ENCODE measurements at places on chromosomes 1 and 21.
A peak's percentile ranks its signal among the peaks of the same experiment; 100 is the strongest.

- peak overlapping the region; percentile 86 for H3K27ac ChIP-seq
- H3K36me3 ChIP-seq = no peaks in the 10 kb centered on the region
- peak overlapping the region; percentile 87 for H3K4me3 ChIP-seq
- no peaks in the 10 kb centered on the region for H3K27me3 ChIP-seq
- peak; percentile 70 for DNase-seq
- peaks cover 75% of the 10 kb centered on the region for H3K4me1 ChIP-seq
Measured at GRCh38 chr1:15153842-15154479, 414 bp downstream of the TMEM51 start.

- H3K4me3 ChIP-seq = no peak overlapping the region
- no peak for DNase-seq
- H3K36me3 ChIP-seq = no peaks in the 10 kb centered on the region
- H3K27me3 ChIP-seq = no peaks in the 10 kb centered on the region
Measured at GRCh38 chr1:187617776-187618175, 789.0 kb downstream of the PLA2G4A start.

- no peaks in the 10 kb centered on the region for H3K27me3 ChIP-seq
- H3K4me3 ChIP-seq = no peak overlapping the region
- no peaks in the 10 kb centered on the region for H3K36me3 ChIP-seq
- no peak for DNase-seq
Measured at GRCh38 chr1:183315991-183316758, 102.0 kb downstream of the NMNAT2 start.

DNA sequence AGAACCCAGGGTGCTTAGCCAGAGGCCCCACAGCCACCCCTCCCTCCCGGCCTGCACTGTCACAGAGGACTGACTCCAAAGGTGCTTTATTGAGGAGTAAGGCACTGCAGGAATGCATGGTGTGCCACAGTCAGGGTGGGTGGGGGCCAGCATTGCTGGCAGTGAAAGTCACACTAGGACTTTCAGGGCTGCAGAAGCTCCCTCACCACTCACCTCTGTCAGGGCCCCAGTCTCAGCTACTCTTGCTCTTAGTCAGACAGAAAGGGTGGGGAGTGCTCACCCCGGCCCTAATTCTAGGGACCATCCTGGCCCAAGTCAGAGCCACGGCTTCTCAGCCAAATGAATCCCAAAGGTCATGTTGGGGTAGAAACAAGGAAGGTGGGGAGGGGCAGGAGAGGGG is 19.4 kb downstream of the KNCN start:
- H3K27ac ChIP-seq = no peak overlapping the region
- DNase-seq = no peak
- no peak overlapping the region for H3K4me3 ChIP-seq
- H3K4me1 ChIP-seq = peaks cover 6% of the 10 kb centered on the region

DNA sequence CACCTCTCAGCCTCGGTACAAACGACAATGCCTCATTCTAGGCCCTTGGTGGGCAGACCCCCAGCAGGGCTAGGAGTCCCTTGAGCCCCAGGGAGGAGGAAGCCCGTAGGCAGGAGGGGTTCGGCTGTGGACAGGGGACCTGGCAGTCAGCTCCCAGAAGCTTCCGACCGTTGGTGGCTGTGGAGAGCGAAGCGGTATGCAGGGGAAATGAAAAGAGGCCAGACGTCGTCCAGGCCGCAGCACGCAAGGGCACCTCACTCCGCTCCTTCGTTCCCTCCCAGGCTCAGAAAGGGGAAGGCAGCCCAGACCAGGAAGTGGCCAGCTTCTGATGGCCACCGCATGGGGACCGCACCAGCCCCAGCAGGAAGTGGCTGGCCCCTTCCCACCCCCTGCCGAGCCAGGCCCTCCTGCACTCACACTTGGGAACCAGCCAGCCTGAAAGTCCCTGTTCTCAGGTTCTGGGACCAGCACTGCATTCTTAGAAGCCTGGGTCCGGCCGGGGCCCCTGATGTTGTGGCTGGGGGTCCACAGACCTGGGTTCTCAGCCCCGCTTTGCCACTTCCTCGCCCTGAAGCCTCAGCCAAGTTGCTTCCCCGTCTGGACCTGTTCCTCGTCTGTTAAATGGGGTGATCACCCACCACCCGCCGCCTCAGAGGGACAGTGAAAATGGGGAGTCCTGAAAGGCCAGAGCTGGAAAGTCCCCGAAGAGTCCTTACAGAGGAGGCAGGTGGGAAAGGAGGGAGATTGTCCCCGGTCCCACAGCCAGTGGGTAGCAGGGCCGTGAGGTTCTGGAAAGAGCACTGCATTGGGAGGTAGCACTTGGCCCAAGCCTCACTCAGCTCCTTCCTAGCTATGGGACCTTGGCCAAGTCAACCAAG is 104.0 kb upstream of the RUNX3 start:
- peaks cover 32% of the 10 kb centered on the region for H3K27me3 ChIP-seq
- no peaks in the 10 kb centered on the region for H3K4me1 ChIP-seq
- DNase-seq = peak; percentile 46
- H3K4me3 ChIP-seq = no peak overlapping the region

- DNase-seq = no peak
- H3K4me3 ChIP-seq = no peak overlapping the region
- H3K27ac ChIP-seq = no peak overlapping the region
Measured at GRCh38 chr1:118921994-118922393, 66.1 kb downstream of the TBX15 start.

GRCh38 chr1:199691540-199691939 is 336.0 kb upstream of the NR5A2 start:
- no peak for DNase-seq
- H3K27ac ChIP-seq = no peak overlapping the region
- peaks cover 32% of the 10 kb centered on the region for H3K27me3 ChIP-seq
- no peaks in the 10 kb centered on the region for H3K4me1 ChIP-seq
- H3K4me3 ChIP-seq = no peak overlapping the region

DNA sequence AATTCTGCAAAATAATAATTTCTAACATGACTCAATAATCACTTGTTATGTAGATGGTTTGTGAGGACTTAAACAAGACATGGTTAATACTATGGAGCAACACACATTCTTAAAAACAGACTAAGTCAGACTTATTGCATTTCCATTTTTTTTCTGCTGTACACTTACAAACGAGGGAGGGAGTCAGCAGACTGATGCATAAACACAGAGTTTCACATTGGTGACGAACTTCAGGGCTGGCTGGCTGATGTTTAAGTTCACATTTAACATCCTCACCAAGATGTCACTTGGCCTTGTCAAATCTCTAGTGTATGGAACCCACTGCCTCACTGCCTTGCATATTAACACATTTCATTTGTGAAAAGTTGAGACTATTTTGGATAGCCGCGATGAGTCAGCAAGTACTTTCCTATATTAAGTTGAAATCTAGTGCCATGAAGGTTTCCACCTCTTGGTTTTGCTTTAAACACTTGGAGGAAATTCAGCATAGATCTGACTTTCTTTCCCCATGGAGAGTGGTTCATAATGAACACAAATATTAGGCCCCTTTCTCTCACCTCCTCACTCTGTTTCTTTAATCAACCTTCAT is 337.5 kb upstream of the RUNX1 start:
- no peak overlapping the region for H3K4me3 ChIP-seq
- no peaks in the 10 kb centered on the region for H3K36me3 ChIP-seq

GRCh38 chr1:221025956-221026355 is 146.7 kb downstream of the HLX start:
- H3K36me3 ChIP-seq = no peaks in the 10 kb centered on the region
- no peak for DNase-seq
- H3K27ac ChIP-seq = no peak overlapping the region
- H3K4me3 ChIP-seq = no peak overlapping the region
- no peaks in the 10 kb centered on the region for H3K27me3 ChIP-seq

DNA sequence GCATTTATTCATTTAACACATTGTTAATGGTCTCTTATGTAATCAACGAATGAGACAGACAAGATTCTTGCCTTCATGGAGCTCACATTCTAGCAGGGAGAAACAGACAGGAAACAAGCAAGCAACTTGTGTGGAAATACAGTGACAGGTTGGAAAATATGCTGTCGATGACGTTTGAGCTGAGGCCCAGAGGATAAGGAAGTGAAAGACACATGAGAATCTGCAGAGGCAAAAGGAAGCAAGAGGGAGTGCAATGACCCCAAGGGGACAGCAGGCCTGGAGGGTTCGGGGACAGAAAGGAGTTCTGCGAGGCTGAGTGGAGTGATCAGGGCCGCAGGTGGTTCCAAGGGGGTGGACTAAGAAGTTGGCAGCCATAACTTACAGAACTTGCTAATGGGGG is 60.6 kb upstream of the AKT3 start:
- no peak overlapping the region for H3K27ac ChIP-seq
- no peak overlapping the region for H3K4me3 ChIP-seq
- peaks cover 42% of the 10 kb centered on the region for H3K27me3 ChIP-seq
- no peaks in the 10 kb centered on the region for H3K36me3 ChIP-seq
- DNase-seq = no peak
- no peaks in the 10 kb centered on the region for H3K4me1 ChIP-seq

DNA sequence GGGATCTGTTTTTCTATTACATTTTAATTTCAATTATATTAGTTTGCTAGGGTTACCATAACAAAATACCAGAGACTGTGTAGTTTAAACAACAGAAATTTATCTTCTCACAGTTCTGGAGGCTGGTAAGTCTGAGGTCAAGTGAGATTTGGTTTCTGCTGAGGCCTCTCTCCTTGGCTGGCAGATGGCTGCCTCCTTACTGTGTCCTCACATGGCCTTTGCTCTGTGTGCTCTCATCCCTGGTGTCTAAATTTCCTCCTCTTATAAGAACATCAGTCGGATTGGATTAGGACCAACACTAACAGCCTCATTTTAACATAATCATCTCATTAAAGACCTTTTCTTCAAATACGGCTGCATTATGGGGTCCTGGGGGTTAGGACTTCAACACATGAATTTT is 195.2 kb upstream of the CHODL start:
- H3K4me1 ChIP-seq = no peaks in the 10 kb centered on the region
- DNase-seq = no peak
- H3K4me3 ChIP-seq = no peak overlapping the region
- H3K36me3 ChIP-seq = no peaks in the 10 kb centered on the region
- no peak overlapping the region for H3K27ac ChIP-seq
- H3K27me3 ChIP-seq = no peaks in the 10 kb centered on the region

- no peaks in the 10 kb centered on the region for H3K27me3 ChIP-seq
- no peaks in the 10 kb centered on the region for H3K36me3 ChIP-seq
- DNase-seq = no peak
- H3K4me1 ChIP-seq = peaks cover 24% of the 10 kb centered on the region
- no peak overlapping the region for H3K27ac ChIP-seq
- no peak overlapping the region for H3K4me3 ChIP-seq
Measured at GRCh38 chr1:201331166-201331565, 46.3 kb downstream of the TNNT2 start.

GRCh38 chr1:20533635-20534034 is 18.7 kb upstream of the FAM43B start:
- peaks cover 41% of the 10 kb centered on the region for H3K27me3 ChIP-seq
- no peak for DNase-seq
- peaks cover 12% of the 10 kb centered on the region for H3K4me1 ChIP-seq
- no peak overlapping the region for H3K27ac ChIP-seq
- H3K36me3 ChIP-seq = no peaks in the 10 kb centered on the region
- H3K4me3 ChIP-seq = no peak overlapping the region

GRCh38 chr1:234743791-234744611 is 134.0 kb upstream of the IRF2BP2 start:
- no peak for DNase-seq
- H3K27me3 ChIP-seq = no peaks in the 10 kb centered on the region
- peak overlapping the region; percentile 32 for H3K4me3 ChIP-seq
- peaks cover 14% of the 10 kb centered on the region for H3K4me1 ChIP-seq
- no peaks in the 10 kb centered on the region for H3K36me3 ChIP-seq

- H3K4me3 ChIP-seq = no peak overlapping the region
- peaks cover 27% of the 10 kb centered on the region for H3K27me3 ChIP-seq
- no peak for DNase-seq
- H3K27ac ChIP-seq = no peak overlapping the region
- no peaks in the 10 kb centered on the region for H3K36me3 ChIP-seq
Measured at GRCh38 chr1:47390843-47391242, 25.2 kb upstream of the FOXE3 start.

DNA sequence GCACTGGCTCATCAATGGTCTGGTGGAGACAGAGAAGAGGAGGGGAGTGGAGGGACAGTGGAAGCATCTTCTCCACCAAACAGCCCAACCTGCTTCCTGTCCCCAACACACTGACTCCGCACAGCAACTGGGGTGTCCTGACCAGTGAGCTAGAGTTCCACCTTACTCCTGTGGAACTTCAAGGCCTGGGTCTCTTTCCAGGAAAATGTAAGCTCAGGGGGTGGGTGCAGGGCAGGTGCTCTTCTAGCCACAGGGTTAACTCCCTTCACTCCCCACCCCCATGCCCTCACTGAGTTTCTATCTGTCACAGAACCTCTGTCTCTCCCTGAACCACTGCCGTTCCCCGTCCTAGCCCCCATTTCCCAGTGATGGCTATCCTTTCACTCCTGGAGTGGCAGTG is 876 bp downstream of the MOB3C start:
- H3K27me3 ChIP-seq = no peaks in the 10 kb centered on the region
- H3K4me3 ChIP-seq = peak overlapping the region; percentile 93
- peaks cover 66% of the 10 kb centered on the region for H3K4me1 ChIP-seq
- H3K36me3 ChIP-seq = peaks cover 17% of the 10 kb centered on the region
- DNase-seq = no peak

DNA sequence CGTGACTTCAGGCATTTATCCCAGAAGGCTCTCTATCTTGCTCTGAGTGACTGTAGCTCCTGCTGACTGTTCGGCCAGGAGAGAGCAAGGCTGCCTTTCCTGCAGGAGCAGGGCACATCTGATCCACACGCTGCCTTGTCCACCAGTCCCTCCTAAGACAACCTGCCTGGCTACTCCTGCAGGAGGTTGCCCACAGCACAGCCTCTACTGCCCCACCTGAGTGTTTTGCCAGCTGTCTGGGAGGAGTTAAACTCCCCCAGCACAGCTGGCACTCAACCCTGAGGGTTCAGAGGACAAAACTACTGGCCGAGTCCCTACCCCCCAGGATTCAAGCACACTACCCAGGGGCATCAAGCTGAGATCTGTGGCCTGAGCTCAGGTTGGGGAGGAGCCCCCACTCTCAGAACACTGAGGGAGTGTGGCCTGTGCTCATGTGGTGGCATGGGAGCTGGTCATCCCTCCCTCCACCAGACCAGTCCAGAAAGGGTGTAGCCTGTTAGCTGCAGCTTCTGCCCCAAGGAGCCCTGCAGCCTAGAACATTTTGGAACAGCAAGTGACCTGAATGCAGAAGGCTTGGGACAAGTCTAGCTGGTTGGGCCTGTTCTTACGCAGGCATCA is 237.3 kb downstream of the SLC44A5 start:
- H3K27me3 ChIP-seq = no peaks in the 10 kb centered on the region
- H3K36me3 ChIP-seq = no peaks in the 10 kb centered on the region
- H3K4me1 ChIP-seq = no peaks in the 10 kb centered on the region
- H3K4me3 ChIP-seq = no peak overlapping the region
- DNase-seq = no peak

DNA sequence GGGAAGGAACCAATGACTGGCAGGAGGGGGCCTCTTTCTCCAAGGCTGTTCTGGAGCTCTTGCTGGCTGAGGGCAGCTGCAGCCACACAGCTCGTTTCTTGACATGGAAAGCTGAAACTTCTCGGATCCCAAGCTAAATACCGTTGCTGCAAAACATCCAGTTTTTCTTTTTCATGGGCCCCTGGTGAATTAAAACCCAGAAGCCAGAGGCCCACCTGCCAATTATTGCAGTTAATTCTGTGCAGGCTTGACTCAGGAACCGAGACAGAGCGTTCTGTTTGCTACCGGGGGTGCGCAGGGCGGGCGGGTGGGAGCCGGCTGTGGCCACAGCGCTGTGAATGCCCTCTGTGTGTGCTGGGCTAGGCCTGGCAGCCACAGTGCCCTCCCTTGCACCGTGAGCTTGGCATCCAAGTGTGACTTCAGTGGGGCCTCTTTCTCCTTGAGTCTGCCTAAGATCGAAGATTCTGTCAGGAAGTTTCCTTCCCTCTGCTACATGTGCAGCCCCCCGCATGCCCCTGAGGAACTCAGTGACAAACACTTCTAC is 19.9 kb upstream of the KCNE2 start:
- no peaks in the 10 kb centered on the region for H3K27me3 ChIP-seq
- H3K4me3 ChIP-seq = no peak overlapping the region
- no peak for DNase-seq
- H3K4me1 ChIP-seq = peaks cover 33% of the 10 kb centered on the region
- H3K27ac ChIP-seq = peak overlapping the region; percentile 62
- H3K36me3 ChIP-seq = no peaks in the 10 kb centered on the region
